ENCODE measurements at places on chromosomes 2 and 18.

- no peak for DNase-seq
These were observed 12.6 kb downstream of the NR4A2 start for GRCh38 chr2:156319811-156320485.

- DNase-seq, result no peak
These were observed 73.1 kb downstream of the RTN4 start for GRCh38 chr2:54977149-54977548.

GRCh38 chr18:5447442-5447841 lies 96.4 kb downstream of the EPB41L3 start:
- no peak for DNase-seq

DNA sequence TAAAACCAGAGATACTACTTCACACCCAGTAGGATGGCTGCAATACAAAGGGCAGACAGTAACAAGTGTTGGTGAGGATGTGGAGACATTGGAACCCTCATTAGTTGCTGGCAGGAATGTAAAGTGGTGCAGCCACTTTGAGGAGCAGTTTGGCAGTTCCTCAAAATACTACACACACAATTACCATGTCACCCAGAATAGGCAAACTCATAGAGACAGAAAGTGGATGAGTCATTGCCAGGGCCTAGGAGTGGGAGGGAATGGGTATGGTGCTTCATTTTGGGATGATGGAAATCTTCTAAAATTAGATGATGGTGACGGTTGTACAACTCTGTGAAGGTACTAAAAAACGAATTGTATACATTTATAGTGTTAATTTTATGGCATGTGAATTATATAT lies 54.8 kb downstream of the ATP9B start:
- DNase-seq, result no peak
